ENCODE measurements at places on chromosomes 3 and 15.

- no peak for DNase-seq
Measured at GRCh38 chr3:20137647-20138046, 48.4 kb downstream of the SGO1 start.

- no peak for DNase-seq
Measured at GRCh38 chr3:142263112-142263511, 37.7 kb upstream of the GK5 start.

GRCh38 chr3:63937661-63938651 lies 25.8 kb upstream of the SCAANT1 start:
- no peak for DNase-seq

DNA sequence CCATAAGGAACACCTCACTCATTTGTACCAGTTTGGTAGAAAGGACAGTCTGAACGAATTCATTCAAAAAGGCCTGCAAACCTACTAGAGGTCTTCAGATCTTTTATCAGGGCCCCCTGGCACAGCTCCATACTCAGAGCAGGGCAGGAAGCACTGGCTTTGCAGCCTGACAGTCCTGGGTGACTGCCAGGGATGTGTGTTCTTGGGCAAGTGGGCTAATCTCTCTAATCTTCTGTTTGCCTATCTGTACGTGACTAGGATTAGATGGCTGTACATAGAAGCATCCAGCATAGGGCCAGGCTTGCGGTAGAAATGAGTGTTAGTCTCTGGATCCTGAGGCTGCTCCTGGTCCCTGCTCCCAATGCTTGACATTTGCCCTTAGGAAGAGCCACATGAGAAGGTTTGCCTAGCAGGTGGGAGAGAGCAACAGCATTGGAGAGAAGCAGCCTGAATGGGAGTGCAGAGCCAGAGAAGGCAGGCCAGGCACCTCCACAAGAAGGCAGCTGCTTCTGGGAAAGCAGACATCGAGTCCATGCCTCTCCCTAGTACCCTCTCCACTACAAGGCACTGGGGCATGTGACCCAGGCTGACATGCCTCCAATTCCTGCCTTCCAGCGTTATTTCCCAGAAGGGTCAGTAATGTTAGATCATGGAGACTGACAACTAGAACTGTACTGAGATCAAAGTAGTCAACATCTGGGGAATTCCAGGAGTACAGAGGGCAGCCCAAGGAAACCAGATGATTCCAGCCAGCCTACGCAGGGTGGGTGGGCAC lies 1.0 kb upstream of the CXCR6 start:
- DNase-seq, result no peak

- DNase-seq, result no peak
Measured at GRCh38 chr3:197151580-197151979, 122.0 kb upstream of the MELTF start.

- no peak for DNase-seq
Measured at GRCh38 chr15:74132681-74133651, 2.6 kb downstream of the ISLR2 start.

- DNase-seq, result peak; percentile 30
Measured at GRCh38 chr15:80970018-80970657, 19.5 kb downstream of the MESD start.

- DNase-seq, result no peak
Measured at GRCh38 chr15:78931439-78932257, 13.2 kb downstream of the CTSH start.

DNA sequence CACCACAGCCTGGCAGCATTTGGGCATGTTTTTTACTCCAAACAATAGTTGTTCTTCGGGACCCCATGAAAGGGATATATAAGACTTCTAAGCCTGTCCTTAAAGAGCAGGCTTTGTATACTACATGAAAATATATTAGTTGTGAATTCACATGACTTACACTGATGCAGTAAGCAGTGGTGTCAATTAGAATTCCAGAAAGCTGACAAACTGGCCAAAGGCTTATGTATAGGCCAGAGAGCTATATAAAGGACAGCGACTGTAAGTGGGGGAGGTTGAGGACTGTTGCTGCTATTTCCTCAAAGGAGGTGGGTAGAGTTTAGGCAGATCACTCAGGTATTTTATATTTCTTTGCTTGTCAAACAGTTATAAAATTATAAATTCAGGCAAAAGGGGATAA lies 24.8 kb downstream of the KPNA4 start:
- no peak for DNase-seq

DNA sequence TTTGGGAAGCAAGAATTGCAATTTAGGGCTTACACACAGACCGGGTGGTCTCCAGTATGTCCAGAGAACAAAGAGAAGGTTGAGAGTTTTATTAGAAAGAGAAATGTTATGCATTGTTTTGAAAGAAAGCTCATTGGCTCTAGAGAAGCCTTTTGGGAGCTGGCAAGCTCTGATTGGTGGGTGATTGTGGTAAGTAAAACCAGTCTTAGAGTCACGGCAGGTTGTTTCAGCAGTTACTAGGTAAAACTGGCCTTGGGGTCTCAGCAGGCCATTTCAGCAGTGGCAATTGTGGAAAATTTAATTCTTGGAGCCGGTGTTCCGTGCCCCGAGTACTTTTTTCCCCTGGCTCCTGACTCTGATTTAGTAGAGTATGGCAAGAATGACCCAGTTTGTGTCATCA lies 78.1 kb downstream of the MRPL46 start:
- no peak for DNase-seq

DNA sequence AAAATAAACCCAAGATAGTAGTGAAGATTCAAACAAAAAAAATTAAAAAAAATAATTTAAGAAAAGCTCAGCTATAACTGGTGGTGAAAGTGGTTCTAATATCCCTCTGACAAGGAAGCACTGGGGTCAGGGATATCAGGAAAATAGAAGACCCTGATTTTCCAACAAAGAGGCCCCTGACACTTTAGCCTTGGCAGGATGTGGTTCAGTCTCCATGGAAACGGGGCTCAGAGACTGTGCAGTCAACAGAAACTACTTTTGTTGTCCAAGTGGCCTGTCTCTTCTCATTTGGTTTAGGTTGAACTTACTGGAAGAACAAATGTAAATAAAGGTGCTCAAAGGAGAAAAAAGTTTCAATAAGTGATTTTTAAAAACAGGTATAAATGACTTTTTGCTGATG lies 27.2 kb downstream of the INTS14 start:
- peak; percentile 49 for DNase-seq

DNA sequence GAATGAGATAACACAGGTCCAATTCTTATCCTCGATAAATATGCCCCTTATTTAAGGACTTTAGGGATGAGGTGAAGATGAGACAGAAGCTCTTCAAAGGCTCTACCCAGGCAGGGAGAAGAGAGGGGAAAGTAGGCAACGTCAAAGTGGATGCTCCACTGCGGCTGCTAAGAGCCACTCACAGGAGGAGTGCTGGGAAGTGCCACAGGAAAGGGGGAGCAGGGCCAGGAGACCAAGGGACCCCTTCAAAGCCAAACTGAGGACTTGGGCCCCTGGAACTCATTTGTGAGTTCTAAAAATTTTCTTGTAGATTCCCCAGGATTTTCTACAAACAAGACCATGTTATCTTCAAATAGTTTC lies 47.3 kb upstream of the ATG7 start:
- no peak for DNase-seq

DNA sequence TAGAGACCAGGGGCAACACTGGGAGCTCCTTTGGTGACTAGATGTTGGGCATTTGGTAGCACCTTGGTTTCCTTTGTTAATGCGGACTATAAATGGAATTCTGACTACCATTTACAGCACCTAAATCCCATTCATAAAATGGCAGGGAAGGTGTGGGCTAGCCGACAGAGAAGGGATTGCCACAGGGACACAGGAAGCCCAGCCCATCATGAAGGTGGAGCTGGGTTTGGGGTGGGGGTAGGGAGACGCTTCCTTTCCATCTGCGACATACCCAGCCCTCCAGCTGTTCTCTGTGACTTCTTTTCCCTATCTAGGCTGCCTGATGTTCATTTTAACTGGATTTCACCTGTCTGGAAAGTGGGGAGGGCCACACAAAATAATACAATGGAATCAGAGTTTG lies 21.0 kb downstream of the ABHD2 start:
- DNase-seq, result no peak

- DNase-seq, result no peak
Measured at GRCh38 chr3:25287291-25287884, 140.7 kb upstream of the RARB start.

DNA sequence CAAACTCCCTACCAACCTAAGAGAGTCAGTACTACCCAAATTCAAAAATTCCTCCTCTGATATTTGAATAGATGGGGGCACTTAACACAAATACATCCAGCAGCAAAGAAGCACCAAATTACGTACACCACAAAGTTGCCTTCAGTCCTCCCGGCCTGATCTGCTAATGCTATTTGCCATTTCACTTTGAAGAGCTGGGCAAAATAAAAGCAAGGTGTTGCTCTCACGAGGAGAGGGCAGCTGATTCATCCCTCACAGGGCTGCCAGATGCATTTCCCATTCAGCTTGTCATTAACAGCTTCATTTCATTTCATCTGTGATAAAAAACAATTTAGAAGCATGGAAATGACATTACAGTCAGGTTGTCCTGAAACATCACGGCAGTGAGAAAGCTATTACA lies 283.4 kb upstream of the VEPH1 start:
- DNase-seq, result no peak

GRCh38 chr3:107662586-107662985 lies 139.8 kb downstream of the BBX start:
- DNase-seq, result no peak

- DNase-seq, result no peak
Measured at GRCh38 chr3:47412453-47412756, 31.6 kb downstream of the PTPN23 start.

DNA sequence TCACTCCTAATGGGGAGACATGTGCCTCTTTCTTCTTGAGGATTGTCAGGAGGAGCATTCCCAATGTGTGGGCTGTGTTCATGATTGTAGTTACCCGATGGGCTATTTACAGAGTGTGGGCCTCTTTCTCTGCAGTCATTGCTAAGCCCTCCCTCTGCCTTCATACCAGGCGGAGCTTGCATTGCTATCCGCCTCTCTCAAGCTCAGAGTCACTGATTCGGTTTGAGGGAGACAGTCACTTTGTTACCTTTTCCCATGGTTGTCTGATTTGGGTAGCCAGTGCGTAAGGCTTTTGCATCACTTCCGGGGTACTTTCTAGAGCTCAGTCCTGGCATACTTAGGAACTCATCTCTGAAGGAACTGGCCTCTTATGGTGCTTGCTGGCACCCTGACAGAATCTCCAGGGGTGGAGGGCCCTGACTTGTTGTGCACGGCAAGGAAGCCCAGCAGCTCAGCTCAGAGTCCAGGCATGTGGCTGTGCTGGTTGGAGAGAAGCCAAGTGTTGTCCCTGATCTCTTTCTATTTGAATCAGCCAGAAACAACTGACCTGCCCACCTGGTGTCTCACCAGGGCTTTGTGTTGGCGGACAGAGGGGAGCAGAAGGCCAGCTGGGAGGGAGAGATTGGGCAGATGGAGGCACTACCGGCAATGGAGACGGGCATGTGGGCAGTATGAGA lies 79.8 kb downstream of the EPHB1 start:
- DNase-seq, result no peak

- DNase-seq, result no peak
Measured at GRCh38 chr3:10447110-10447509, 58.3 kb downstream of the ATP2B2 start.

DNA sequence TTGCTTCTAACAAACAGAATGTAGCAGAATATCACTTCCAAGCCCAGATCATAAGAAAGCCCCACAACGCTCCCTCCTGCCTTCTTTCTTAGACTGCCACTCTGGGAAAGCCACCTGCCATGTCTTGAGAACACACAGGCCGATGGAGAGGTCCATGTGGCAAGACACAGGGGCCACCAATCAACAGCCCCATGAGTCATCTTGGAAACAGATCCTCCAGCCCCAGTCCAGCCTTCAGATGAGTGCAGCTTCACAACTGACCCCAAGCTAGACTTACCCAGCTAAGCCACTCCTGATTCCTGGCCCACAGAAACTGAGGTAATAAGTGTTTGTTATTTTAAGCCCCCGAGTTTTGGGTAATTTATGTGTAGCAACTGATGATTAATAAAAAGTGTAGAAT lies 39.7 kb downstream of the PTH1R start:
- no peak for DNase-seq

DNA sequence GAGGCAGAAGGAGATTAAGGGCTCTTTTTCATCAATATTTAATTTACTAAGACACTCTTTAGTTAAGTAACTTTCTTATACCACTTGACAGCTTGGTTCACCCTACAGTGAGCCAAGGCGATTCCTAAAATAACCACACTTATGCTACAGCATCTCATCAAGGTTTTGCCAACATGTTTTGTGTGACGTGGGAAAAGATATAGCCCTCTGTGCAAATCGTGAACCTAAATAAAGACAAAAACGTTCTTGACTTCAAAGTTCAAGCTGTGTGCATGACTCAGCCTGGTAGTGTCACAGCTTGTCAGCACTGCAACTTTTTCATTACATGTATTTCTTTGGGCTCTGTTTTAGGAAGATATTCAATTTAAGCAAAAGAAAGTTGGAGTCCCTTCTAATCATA lies 297.0 kb upstream of the EPHA3 start:
- no peak for DNase-seq

- no peak for DNase-seq
Measured at GRCh38 chr3:46987319-46987742, 7.9 kb downstream of the NBEAL2 start.

Measured in activated T-helper 2 cell treated with anti-CD3 and anti-CD28 coated beads, Interferon-gamma antibody, Interleukin-2, Interleukin-4, amounts not matched to agents 10 μg/mL and 5 μg/mL and 100 μg/mL, durations not matched to agents 14 hours and 24 hours and 36 hours (primary cell).